Stimulated activated CD4-positive, alpha-beta T cell treated with anti-CD3 and anti-CD28 coated beads, Interleukin-15, amount 100 ng/mL, for 24 hours (primary cell): ENCODE measurements at places on chromosomes 2 and 18.

GRCh38 chr2:52676056-52676455 lies 1091.5 kb upstream of the CHAC2 start:
- DNase-seq: no peak

- no peak for DNase-seq
Measured at GRCh38 chr2:232528746-232529460, 2.9 kb downstream of the CHRND start.

- no peak for DNase-seq
Measured at GRCh38 chr2:223465793-223466192, 136.4 kb downstream of the SCG2 start.

DNA sequence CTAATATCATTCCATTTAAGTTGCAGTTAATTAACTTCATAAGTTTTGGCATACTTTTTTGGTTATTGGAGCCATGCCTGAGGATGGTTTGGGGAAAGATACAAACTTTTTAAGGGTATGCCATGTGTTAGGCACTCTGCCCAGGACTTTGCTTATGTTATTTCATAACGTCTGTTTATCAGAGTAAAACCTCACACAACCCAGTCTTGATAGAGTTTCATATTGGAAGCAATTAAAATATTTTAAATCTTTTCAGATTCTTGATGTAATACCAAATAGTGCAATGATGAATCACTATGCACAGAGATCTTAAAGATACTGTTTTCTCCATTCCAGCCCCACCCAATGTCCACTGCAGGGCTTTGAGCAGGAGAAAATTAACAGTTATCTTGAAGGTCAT lies 529.1 kb upstream of the HNMT start:
- DNase-seq: no peak

DNA sequence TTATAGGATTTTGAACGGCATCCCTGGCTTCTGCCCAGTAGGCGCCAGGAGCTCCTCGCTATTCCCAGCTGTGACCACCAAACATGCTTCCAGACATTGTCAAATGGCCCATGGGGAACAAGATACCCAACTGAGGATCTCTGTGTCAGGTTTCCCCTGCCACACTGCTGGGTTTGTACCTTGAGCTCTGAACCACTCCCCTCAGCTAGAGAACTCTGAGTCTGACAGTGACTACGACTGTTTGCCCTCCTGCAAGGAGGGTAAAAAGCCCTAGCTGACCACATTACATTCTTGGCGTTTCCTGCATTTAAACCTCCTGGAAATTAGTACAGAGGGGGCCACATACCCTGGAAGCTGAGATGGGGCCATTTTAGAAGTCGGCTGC lies 12.4 kb downstream of the LRRFIP1 start:
- no peak for DNase-seq

DNA sequence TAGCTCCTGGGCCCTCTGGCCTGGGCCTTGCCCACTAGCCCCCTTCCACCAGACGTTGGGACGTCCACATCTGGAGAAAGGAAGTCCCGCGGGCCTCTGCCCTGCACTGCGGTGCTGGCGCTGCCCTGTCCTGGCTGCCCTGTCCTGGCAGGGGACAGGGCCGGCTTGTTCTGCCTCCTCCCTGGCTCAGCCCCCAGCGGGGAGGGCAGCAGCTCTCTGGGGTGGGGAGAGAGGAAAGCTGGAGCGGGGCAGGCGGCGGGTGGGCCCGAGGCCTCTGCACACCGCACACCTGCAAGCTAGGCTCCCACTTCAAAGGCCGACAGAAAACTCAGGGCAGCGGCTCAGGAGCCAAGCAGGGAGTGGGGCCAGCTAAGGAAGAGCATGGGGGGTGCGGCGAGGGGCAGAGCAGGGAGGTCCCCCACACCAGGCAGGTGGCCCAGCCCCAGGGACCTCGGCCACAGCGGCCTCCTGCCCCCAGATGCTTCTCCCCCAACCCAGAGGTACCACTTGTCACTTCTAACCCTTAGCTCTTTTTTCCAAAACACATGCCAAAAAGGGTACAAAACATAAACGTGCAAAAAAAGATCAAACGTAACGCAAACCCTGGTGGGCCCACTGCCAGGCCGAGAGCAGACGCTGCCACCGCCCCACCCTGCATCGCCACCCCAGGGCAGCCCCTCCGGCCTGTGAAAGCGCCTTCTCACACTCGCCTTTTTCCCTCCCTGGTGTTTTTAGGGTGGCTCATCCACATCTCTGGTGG lies 13.5 kb downstream of the SNED1 start:
- no peak for DNase-seq

GRCh38 chr2:144020047-144020446 lies 499.9 kb downstream of the ZEB2 start:
- no peak for DNase-seq

DNA sequence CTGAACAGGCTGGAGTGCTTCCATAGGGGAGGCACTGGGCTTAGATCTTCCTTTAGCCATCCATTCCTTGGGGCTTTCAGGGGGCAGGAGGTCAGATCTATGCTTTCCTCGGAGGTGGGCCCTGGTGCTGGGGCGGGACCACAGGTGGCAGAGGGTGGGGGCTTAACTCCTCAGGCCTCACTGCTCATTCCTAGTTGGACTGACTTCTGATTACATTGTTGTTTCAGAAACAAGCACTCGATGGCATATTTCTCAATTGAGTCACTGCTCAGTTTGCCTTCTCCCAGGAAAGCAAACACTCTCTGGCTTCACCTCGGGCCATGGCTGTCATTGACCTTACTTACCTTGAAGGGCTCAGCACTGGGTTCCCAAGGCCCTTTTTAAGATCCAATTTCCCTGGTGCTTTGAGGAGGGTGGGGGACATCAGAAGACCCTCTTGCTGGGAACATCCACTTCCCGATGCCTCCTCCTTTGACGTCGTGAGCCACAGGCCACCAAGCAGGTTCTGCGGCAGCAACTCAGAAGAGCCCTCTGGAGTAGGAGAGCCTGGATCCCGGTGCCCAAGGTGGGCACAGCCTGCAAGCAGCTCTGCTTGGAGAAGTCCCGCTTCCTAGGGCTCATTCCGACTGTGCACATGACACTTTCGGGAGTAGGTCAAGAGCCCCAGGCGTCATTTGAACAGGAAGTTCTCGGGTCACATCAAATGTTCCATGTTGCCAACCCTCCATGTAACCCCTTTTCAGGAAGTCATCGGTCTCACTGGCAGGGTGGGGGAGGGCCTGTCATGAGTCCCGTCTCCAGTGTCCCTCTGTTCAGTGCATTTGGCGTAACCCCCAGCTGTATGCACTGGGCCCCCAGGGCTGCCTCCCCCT lies 40.6 kb downstream of the SDC1 start:
- DNase-seq: no peak

- DNase-seq: no peak
Measured at GRCh38 chr2:5473635-5474034, 218.5 kb upstream of the SOX11 start.

- no peak for DNase-seq
Measured at GRCh38 chr2:172336681-172337080, 90.7 kb upstream of the ITGA6 start.

DNA sequence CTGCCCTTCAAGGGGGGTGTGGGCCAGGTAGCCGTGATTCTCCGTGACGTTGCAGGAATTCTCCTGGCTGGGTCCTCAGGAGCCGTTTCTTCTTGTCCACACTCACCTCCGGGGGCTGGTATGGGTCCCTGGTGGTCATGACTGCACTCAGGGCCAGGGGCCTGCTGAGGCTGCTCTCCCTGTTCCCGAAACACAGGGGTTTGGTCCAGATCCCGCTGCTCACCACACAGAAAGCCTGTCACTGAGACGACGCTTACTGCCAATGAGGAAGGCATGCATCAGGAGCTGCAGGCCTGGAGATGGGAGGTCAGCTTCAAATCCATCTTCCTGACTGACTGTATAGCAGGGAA lies 160.7 kb downstream of the RTP5 start:
- no peak for DNase-seq

GRCh38 chr2:234701421-234701820 lies 204.5 kb upstream of the ARL4C start:
- DNase-seq: no peak

- no peak for DNase-seq
Measured at GRCh38 chr2:186460465-186460864, 25.6 kb upstream of the ZC3H15 start.
